Activated CD4-positive, alpha-beta T cell treated with anti-CD3 and anti-CD28 coated beads, Interleukin-2, amount 10 ng/mL, durations not matched to agents 7 days and 5 days (primary cell): ENCODE measurements at places on chromosomes 13 and 19. TPM values are rescaled to one million over a fixed set of nuclear protein-coding genes. Genes with fewer than 3 reads are reported as not detected.

Gene SLITRK6
- total RNA-seq = not detected

DNA sequence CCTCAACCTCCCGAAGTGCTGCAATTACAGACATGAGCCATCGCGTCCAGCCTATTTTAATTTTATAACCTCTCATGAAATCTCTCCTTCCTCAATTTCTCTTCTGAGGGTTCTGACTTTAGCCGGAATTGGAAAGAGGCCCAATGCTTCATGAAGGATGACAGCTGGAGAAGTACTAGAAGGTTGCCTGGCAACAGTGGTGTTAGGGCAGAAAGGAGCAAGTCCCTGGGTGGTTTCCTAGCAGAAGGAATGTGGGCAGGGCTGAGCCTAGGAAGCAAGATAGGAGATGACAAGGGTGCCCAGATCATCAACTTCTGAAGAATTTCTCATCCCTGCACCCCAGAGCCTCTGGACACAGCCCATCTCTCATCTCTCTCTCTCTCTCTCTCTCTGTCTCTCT is 25.8 kb downstream of the CACNG6 start:
- DNase-seq = no peak

DNA sequence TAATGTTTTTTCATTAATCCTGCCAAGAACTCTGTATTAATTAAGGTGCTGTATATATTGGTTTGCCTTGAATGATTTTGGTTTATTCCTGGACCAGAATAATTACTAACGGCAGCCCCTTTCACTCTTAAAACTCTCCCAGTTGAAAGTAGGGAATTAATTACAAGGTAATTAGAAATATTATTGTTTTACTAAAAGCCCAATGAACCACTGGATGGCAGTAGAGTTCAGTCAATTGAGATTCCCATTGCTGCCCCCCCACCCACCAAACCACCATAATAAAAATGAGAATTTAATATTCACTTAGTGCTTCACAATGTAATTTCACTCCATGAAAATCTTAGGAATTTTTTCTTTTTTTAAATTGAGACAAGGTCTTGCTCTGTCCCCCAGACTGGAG is 13.7 kb downstream of the WBP4 start:
- peak; percentile 32 for DNase-seq

- no peak for DNase-seq
Observed at GRCh38 chr19:39444598-39445195, 685 bp upstream of the SUPT5H start.

Gene ZMYM2
- 46.7 TPM for total RNA-seq

Gene PCP2
- total RNA-seq = 0.82 TPM

DNA sequence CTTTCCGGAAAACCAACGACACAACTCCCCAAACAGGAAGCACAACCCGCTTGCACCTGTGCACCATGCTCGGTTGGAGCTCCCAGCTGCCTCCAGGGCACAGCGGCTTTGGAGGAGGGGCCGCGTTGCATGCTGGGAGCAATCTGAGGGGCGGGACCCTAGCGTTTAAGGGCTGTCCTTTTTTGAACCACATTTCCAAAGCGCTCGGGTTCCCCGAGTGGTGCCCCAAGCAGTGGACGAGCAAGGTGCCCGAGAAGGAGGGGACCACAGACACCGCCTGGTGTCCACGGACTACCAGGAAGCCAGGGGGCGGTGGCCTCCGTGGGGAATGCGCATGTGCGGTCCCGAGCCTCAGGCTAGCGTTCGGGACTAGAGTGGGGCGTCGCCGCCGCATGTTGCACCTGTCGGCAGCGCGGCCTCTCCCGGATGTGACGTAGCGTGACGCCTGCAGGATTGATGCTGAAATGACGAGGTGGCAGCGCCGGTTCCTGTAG is 11.9 kb upstream of the ZNF57 start:
- DNase-seq = peak; percentile 33

Gene ADAT3
- total RNA-seq = 13.3 TPM

Gene ZNF350
- 17.8 TPM for total RNA-seq

DNA sequence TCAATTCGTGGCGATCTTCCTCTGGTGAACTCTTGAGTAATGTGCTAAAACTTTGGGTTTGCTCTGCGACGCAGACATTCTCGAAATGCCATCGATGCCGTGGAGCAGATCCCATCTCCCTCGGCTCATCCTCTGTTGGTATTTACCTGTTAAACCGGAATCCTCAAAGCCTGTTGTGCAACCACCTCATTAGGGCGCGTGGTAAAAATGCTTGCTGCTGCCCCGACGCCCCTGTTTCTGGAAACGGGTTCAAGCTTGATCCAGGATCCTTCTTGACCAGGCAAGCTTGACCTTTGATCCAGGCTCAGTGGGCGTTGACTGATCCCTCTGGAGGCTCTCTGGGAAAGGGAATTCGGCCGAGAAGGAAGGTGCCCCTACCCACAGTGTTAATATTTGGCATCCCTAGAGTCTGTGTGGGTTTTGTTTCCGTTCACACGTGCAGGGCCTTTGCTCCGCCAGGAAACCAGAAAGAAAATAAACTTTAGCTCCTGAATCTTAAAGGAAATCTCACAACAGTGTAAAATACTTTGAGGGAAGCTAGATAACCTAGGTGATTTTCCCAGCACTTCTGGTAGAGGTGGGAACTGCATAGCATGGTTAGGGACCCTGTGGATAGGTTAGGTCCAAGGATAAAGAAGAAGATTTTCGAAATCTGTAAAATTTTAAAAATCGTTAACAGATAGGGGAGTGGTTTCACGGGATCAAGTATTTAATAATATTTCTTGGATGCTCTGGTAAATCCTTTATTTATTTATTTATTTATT is 1.1 kb downstream of the LSM14A start:
- peak; percentile 27 for DNase-seq

DNA sequence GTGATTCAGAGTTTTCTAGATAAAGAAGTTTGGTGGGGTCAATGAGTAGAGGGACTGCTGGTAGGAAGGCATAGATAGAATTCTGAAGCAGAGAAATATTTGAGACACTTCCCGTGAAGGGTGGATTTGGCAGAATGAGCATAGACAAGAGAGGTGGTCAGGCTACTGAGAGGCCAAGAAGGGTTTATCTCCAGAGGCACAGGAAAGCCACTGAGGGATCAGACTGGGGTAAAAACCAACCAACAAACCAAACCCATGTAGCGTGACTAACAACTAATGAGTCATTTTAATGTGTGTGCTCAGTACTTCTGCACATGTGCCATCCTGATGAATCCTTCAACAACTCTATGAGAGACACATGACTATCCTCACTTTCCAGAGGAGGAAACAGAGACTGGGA is 60.0 kb upstream of the SERP2 start:
- no peak for DNase-seq

GRCh38 chr13:98514288-98514687 is 62.6 kb downstream of the STK24 start:
- no peak for DNase-seq

GRCh38 chr13:28138756-28139470 is 568 bp downstream of the PAN3 start:
- DNase-seq = peak; percentile 93

DNA sequence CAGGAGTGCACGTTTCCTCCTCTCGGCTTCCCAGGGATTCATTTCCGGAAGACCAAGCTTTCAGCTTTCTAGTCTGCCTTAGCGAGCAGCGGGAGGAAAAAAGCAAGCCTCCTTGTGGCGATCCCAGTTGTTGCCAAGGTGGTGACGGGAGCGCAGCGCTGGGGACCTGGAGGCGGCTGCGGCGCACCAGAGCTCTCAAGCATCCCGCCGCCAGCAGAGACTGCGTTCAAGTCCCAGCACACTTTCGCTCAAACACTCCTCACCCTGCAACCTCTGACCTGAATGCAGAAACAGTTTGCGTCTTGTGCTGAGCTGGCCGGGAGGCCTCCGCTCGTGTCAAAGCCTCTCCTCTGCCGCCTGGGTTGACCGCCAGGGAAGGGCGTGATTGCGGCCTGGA is 4.9 kb downstream of the GSX1 start:
- no peak for DNase-seq

Gene ZNF586
- total RNA-seq = 28.4 TPM

DNA sequence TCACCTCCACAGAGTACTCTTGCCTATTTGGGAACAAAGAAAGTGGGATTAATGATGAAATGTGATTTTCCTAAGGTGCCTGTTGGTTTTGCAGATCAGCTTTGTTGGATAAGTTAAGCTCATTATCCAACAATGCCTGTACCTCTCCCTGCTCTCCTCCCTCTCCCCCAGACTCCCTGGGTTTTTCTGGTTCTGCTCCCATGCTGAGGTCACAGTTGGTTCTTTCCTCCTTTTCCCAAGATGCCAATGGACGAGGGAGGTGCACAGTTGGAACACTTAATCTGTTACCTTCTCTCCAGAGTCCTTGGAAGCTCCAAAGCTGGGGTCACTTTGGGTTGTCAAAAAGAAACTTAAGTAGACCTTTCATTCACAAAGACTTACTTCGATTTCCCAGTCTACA is 1.6 kb downstream of the OXGR1 start:
- no peak for DNase-seq

Gene ZFP28
- total RNA-seq = 5.6 TPM

DNA sequence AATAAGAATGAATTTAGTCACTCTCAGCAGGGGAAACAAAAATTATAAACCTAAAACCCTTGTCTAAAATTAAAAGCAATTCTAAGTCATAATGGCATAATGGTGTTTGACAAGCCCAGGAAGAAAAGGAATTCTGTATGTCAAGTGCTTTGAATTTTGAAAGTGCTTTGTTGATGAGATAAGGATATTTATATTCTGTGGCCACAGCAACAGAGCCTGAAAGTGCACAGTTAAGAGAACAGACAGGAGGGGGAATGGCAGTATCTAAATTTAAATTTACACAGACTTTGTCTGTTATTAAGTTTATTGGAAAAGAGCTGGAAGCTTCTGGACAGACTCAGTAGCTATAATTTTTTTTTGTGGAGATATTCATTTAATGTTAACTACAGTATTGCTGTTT is 69.8 kb downstream of the OLFM4 start:
- DNase-seq = no peak

- no peak for DNase-seq
Observed at GRCh38 chr19:45352914-45353796, 12.6 kb downstream of the KLC3 start.

DNA sequence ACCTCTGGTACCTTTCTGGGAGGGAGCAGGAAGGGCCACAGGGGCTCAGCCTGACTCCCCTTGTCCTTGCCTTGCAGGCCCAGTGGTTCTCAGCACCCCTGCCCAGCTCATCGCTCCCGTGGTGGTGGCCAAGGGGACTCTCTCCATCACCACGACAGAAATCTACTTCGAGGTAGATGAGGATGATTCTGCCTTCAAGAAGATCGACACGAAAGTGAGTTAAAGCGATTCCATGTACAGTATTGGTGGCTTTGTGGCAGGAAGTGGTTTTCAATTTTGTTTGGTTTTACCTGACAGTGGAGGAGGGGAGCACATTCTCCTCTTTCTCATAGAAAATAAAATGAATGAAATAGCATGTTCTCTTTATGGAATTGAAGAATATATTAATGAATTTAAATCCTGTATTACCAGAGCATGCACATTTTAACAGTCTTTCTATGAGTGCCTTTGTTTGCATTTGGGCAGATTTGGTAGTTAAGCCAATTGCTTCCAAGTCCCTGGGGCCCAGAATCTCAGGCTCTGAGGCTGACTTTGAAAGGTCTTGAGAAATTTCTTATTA is 4.1 kb downstream of the MAB21L1 start:
- DNase-seq = peak; percentile 7

GRCh38 chr13:48123812-48124211 is 28.9 kb upstream of the MED4 start:
- no peak for DNase-seq

- no peak for DNase-seq
Observed at GRCh38 chr13:51626749-51627148, 42.5 kb downstream of the WDFY2 start.

GRCh38 chr19:10864538-10864899 is 6.8 kb upstream of the CARM1 start:
- peak; percentile 87 for DNase-seq

Gene ZNF665
- 5.0 TPM for total RNA-seq

DNA sequence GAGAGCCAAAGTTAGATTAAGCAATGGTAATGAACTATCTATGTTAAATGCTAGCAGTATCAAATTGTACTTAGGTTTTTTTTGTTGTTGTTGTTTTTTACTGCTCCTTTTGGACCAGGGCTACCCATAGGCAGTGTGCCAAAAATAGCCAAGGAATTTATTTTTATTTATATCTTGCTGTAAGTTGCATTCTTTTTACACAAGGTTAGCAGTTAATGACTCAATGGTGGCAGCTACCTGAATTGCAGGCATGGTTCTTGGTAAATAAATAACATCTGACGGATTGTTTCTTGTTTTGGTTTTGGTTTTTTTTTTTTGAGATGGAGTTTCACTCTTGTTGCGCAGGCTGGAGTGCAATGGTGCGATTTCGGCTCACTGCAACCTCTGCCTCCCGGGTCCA is 194.8 kb upstream of the TSC22D1 start:
- no peak for DNase-seq

- no peak for DNase-seq
Observed at GRCh38 chr13:23432626-23433025, 876 bp downstream of the SACS start.

Gene PEAK3
- total RNA-seq = 0.25 TPM

Gene F7
- not detected for total RNA-seq

- no peak for DNase-seq
Observed at GRCh38 chr13:101116341-101116740, 300.0 kb downstream of the NALCN start.

Gene LIG4
- 9.5 TPM for total RNA-seq

DNA sequence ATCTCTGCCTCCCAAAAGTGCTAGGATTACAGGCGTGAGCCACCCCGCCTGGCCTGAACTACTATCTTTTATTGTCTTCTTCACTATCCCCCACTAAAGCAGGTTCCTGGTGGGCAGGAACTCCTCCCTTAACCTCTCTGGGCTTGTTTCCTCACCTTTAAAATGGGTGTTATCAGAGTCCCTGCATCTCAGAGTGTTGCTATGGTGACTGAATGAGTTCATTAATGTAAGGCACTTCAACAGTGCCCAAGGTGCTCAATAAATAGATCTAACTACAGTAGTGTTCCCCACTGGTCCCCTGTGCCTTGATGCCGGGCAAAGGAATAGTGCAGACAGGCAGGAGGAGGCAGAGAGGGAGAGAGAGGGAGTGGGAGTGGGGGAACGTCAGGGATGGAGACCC is 20.5 kb downstream of the CCDC97 start:
- no peak for DNase-seq

- DNase-seq = peak; percentile 70
Observed at GRCh38 chr13:26254583-26255111, 718 bp downstream of the CDK8 start.

DNA sequence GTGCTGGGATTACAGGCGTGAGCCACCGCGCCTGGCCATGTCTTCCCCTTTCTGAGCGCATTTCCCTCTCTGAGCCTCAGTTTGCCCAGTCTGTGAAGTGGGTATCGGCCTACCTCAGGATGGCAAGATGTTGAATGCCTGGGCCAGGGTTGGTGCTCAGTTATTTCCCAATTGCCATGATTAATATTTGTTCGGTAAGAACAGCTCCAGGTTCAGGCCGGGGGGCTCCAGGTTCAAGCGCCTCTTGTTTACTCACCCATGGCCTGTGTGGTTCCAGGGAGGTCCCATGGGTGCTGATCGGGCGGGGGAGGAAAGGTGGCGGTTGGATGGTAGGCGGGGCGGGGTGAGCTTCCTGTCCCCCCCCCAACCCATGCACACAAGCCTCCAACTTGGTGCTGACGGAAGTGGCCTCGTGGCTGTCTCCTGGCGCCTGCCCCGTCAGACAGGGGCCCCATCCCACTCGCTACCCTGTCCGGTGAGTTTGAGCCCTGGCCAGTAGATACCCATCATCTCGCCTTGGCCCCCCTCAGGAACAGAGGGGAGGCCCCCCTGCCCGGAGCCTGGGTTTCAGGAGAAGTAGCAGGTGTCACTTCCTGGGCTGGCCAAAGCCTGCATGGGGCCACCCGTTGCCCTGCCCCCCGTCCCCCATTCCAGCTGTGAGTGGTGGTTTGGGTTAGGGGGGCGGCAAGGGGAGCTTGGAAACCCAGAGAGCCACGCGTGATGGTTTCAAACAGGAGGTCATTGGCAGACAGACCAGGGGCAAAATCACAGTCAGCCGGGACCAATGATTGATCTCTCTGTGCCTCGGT is at the start of gene FCHO1:
TSS of gene FCHO1 (plus strand) at position 375 of the 809 bp plus-strand sequence. CDS start 3,688 bp downstream, outside the sequence.
- peak; percentile 92 for DNase-seq
